Aorta (tissue), 5 donors: ENCODE measurements at places on chromosomes 11 and 22.
A peak's percentile ranks its signal among the peaks of the same experiment; 100 is the strongest.

DNA sequence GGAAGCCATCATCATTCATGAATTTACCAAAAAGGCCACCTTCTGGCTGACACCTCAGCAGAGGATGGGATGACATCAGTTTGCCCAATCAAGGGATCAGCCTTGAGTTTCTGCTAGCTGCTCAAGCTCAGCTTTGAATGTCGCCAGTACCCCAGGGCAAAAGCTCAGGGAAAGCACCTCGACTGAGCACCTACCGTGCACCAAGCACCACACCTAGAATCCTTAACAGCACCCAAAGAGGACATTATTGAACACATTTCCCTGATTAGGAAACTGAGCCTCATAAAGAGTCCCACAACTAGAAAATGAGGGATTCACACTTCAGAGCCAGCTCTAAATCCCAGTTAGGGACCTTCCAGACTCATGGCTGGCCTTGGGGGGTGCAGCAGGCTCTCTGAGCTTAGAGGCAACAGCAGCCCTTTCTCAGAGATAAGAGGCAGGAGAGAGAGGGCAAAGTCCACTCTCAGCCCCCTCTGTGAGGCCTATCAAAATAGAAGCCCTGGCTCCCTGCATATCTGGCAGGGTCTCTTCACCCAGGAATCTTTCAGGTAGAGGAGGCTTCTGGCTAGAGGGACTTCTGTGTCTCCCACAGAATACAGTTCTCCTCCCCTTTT, 13.4 kb upstream of the DAGLA start:
- no peak for DNase-seq

DNA sequence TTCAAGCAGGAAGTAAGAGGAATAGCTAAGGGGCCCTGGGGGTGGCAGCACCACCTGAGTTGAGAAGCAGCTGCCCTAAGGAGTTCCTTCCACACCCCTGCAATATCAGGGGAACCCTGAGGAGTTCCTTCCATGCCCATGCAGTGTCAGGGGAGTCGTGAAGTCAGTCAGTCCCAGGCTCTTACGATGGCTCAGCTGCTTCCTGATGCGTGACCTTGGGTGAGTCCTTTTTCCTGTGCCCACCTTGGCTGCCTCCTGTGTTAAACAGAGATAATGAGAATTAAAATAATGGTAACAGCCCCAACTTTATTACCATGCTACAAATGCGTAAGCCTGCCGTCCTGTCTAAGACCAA, 181.1 kb downstream of the MIAT start:
- no peak for DNase-seq

DNA sequence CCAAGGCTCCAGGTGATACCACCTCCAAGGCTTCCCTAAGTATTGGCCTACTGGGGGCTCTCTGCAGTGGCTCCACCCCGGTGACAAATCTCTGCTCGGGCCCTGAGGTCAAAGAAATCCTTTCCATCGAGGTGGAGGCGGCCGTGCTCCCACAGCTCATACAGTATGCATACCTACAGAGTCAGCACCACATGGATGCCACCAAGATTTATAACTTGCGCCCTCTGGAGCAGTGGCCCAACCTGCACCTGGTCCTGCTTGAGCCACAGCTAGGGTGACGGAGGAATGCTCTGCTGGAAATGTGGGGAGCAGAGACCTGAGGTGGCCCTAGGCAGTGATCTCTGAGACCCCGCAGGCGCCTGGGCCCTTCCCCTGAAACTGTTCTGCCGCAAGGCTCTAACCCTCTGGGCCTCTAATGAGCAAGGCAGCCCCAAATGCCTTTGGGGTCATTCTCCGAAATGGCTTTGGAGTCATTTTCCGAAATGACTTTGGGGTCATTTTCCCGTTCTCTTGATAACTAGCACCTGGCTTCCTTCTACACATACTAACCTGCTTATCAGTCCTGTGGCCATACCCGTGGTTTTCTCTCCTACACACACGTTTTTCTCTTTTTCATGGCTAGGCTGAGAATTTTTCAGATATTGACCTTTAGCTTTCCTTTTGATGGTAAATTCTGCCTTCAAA, 33.9 kb downstream of the TMEM45B start:
- DNase-seq, result no peak

DNA sequence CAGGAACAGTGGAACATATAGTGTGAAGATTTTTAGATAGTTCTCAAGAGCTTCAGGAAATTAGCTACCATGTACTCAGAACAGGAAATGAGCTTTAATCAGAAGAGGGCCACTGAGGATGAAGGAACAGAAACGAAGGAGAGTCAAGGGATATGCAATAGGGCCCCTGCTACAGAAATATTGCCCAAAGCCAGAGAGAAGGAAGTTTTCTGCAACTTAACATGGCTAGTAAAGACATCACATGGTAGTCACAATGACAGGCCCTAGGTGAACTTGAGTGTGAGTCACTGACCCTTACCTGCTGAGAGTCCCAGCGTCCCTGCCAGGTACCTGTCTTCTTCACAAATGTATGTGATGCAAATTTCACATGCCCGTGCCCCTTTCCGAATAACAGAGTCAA, 25.2 kb upstream of the CARD16 start:
- no peak for DNase-seq

GRCh38 chr22:30294066-30294465, 4.8 kb upstream of the CASTOR1 start:
- no peak for DNase-seq

GRCh38 chr11:130847517-130847916, 68.8 kb downstream of the SNX19 start:
- no peak for DNase-seq

GRCh38 chr11:99352642-99353041, 331.9 kb downstream of the CNTN5 start:
- no peak for DNase-seq

DNA sequence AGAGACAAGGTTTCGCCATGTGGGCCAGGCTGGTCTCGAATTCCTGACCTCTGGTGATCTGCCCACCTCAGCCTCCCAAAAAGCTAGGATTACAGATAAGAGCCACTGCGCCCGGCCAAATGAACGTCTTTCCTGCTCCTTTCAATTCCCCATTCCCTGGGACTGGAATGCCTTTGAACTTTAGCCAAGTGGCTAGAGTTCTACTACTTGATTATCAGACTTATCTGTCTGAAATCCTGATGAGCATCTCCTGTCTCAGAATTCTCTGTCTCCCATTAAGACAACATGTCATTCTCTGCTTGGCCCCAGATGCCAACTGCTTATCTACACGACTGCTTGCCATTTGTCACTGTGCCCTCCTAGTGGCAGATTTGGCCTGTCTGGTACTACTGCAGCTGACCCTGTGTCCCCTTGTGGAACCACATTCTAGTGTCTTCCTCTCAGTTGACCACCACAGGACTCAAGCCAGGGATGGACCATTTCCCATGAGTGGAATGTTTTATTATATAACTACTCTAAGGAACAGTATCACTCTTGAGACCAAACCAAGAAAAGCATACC, 33.1 kb upstream of the IPO7 start:
- no peak for DNase-seq

DNA sequence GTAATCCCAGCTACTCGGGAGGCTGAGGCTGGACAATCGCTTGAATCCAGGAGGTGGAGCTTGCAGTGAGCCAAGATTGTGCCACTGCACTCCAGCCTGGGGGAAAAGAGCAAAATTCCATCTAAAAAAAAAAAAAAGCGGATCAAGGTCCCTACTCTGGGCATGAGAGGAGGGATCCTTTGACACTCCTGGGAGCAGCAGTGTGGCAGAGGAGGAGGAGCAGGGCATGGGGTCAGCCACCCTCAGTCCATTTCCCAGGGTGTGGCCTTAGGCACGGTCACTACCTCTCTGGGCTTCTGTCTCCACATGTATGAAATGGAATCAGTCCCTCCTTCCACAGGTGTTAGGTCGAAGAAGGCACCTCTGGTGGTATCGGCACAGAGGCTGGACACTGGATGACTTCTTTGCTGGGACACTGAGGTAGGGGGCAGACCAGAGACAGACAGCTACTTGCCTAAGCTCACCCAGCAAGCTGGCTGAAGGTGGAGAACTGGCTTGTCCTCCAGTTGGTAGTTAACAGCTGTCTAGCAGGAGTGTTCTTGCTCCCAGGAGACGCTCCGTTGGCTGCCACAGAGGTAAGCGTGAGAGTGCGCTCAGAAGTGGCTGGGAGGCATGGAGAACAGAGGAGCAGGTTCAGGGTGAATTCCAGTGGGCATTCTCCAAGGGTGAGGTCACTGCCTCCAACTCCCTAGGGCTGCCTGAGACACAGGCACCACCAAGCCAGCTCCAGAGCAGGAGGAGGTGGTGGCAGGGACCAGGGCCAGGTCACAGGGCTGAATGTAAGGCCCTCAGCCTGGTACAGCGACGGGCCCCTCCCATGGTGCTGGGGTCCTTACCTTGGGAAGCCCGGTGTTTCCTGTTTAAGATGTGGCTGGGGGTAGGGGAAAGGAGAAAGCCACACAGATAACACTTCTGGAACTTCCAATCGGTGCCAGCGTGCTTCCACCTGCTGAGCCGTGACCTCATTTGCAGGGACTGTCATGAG, 19.5 kb downstream of the TXN2 start:
- peak; percentile 92 for DNase-seq

DNA sequence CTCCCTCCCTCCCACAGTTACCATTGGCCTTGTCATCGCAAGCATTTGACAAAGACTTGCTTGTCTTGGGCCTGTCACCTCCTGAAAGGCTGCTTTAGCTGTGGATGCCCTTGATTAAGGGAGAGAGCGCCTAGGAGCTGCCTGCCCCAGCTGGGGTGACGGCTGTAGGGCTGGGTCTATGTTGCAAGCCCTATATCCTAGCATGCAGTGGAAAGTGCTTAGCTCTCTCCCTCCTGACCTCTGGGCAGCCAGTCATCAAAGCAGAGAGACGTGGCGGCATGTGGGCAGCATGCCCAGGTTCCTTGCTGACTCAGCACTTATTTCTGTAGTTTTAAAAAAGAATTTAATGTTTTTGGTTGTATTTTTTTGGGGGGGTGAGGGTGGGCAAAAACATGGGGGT, 75.9 kb downstream of the BARX2 start:
- DNase-seq, result no peak

DNA sequence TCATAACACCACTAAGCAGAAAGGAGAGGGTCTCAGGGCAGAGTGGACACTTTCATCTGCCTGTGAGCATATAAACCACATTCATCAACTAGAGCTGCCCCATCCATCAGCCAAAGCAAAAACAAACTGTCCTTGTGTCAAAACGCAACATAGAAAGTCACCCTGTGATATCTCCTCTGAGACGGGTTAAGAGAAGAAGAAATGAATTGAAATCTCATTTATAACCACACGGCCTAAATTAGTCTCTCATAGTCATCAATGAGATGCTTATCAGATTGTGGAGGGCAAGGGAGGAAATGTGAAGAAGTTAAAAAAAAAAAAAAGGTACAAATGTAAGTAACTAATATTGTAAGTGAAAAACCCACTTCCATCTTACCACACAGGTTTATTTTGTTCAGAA, 75.7 kb downstream of the SIK3 start:
- no peak for DNase-seq

DNA sequence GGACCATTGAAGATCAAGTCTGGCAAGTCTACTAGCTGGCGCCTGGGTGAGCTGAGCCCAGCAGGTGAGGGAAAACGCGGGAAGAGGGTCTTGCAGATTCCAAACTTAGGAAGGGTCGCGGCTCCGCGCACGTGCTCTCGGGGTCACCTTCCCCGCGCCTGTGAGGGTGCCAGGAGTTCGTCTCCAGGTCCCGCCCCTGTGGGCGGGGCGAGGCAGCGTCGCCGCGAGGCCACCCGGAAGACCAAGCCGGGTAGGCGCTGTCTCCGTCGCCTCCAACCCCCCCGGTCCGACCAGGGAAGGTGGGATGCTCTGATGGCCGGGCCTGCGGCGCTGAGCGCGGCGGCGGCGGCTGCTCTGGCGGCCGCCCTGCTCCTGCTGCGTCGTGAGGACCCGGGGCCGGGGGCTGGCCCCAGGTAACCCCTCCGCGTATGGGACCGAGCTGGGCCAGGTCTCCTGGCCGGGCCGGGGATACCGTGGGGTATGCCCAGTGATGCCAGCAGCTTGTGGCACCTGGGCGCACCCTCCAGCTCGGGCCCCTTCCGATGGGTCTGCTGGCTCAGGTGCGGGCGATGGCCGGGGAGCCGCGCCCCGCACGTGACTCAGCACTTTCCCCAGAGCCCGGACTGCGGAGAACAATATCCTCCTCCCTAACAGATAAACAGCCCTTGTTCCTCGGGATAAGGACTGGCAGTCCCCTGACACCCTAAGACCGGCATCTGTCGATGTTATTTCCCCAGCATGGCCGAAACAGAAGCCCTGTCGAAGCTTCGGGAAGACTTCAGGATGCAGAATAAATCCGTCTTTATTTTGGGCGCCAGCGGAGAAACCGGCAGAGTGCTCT, at the start of gene HTATIP2:
TSS of gene HTATIP2 (plus strand) at position 215 of the 841 bp plus-strand sequence. CDS start at position 739, 524 bp downstream.
- DNase-seq, result peak; percentile 91
